ENCODE measurements at places on chromosomes 4 and X.

DNA sequence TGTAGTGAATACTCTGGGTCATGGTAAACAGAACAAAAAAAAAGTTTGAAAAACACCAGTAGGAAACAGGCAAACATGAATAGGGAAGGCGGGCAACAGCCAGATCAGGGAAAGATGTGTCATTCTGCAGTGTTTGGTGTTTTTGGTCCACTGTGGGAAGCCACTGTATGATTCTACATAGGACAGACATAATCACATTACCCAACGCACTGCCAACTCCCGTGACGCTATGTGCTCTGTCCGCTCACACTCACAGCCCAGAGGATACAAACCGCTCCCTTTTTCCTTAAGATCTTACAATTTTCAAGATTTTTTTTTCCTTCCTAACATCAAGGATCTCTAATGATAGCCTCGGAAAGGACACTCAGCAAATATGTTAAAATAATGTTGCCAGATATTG lies 59.3 kb downstream of the HADH start:
- no peak overlapping the region for H3K4me3 ChIP-seq
- H3K36me3 ChIP-seq = no peaks in the 10 kb centered on the region
- H3K27ac ChIP-seq = no peak overlapping the region
- no peaks in the 10 kb centered on the region for H3K4me1 ChIP-seq
- DNase-seq = no peak

DNA sequence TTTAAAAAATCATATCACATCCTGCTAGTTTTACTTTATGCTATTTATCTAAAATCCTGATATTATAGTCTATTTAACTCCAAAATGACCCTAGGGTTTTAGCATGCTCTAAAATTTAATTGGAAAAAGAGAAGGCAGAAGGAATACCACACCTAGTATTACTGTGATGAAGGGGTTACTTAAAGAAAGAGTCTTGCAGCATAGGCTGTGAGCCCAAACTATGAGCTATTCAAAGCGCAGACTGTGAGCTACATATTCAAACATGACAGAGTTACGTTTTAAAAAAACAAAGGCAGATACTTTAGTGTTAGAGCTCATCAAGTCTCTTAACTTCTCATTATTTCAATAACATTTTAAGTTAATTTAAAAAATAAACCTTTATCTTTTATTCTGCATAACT lies 247.7 kb upstream of the ETNPPL start:
- DNase-seq = no peak
- no peak overlapping the region for H3K4me3 ChIP-seq
- no peaks in the 10 kb centered on the region for H3K36me3 ChIP-seq
- no peaks in the 10 kb centered on the region for H3K27me3 ChIP-seq

- no peak for DNase-seq
- no peaks in the 10 kb centered on the region for H3K36me3 ChIP-seq
- H3K27me3 ChIP-seq = no peaks in the 10 kb centered on the region
- H3K27ac ChIP-seq = no peak overlapping the region
- no peak overlapping the region for H3K4me3 ChIP-seq
- H3K4me1 ChIP-seq = no peaks in the 10 kb centered on the region
Observed at GRCh38 chr4:185787926-185788679, 23.9 kb downstream of the SORBS2 start.

GRCh38 chr4:180794333-180794732 lies 1448.9 kb upstream of the TENM3 start:
- H3K4me3 ChIP-seq = no peak overlapping the region
- no peaks in the 10 kb centered on the region for H3K4me1 ChIP-seq

DNA sequence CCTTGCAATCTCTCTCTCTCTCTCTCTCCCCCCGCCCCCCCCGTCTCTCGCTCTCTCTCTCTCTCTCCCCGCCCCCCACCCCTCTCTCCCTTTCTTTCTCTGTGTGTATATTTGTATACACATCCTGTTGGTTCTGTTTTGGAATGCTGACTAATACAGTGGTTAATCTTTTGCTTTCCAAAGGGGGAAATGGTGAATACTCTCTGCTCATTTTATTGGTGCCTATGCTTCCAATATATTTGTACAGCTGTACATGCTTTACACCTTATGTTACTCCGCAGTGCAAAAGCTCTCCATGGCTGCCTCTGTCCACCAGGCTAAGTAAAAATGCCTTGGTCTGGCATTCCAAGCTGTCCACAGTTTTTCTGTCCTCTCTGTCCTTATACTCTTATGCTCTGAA lies 158.8 kb downstream of the RBMX2 start:
- no peaks in the 10 kb centered on the region for H3K4me1 ChIP-seq
- H3K27ac ChIP-seq = no peak overlapping the region
- no peaks in the 10 kb centered on the region for H3K27me3 ChIP-seq
- no peak for DNase-seq

GRCh38 chr4:25321703-25322102 lies 9.1 kb downstream of the ZCCHC4 start:
- H3K27ac ChIP-seq = no peak overlapping the region
- H3K27me3 ChIP-seq = no peaks in the 10 kb centered on the region
- DNase-seq = no peak
- no peaks in the 10 kb centered on the region for H3K36me3 ChIP-seq
- H3K4me3 ChIP-seq = no peak overlapping the region

DNA sequence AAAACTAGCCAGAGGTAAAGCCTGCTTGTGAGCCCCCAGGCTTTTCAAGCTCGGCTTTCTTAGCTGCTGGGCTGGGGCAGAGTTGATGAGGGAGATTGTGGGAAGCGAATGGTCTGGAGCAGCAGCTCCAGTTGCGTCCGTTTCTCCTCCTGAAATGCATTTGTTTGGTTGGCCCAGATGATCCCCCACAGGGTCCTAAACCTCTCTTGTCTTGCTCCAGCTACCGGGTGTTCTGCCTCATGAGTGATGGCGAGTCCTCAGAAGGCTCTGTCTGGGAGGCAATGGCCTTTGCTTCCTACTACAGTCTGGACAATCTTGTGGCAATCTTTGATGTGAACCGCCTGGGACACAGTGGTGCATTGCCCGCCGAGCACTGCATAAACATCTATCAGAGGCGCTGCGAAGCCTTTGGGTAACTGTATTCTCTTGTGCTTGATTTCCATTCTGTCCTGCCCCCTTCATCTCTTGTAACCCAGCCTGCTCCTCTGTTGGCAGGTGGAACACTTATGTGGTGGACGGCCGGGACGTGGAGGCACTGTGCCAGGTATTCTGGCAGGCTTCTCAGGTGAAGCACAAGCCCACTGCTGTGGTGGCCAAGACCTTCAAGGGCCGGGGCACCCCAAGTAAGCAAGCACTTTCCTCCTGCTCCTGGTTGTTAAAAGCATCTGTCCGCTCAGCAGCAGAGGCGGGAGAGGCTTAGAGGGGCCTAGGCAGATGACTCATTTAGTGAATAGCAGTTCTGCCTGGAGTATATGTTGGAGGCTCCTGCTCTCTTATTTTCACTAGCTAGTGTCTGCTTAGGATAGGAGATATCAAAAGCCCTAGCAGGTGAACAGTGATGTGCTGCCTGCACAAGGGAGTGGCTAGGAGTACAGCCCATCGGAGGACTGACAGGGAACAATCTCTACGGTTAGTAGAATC lies 15.3 kb downstream of the TKTL1 start:
- no peak overlapping the region for H3K27ac ChIP-seq
- H3K4me3 ChIP-seq = no peak overlapping the region
- no peaks in the 10 kb centered on the region for H3K27me3 ChIP-seq
- H3K4me1 ChIP-seq = no peaks in the 10 kb centered on the region

DNA sequence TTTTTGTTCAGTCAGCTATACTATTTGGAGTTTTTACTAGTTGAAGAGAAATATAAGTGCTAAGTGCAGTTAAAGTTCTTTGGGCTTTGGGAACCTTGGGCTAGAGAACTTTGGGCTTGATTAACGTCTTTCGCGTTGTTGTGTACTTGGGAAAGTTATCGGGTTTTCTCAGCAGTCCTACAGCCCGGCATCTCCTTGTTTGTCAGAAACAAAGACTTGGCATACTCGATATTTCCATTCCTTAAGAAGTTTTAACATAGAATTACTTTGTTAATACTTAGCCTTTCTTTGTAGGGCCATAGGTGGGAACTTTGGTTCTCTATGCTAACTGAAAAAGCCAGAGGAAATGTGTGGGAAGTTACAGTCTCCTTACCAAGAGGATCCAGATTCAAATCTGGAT lies 28.7 kb downstream of the RAPGEF2 start:
- no peak overlapping the region for H3K27ac ChIP-seq
- no peaks in the 10 kb centered on the region for H3K27me3 ChIP-seq
- DNase-seq = no peak
- H3K4me3 ChIP-seq = no peak overlapping the region
- H3K4me1 ChIP-seq = peaks cover 3% of the 10 kb centered on the region
- no peaks in the 10 kb centered on the region for H3K36me3 ChIP-seq

DNA sequence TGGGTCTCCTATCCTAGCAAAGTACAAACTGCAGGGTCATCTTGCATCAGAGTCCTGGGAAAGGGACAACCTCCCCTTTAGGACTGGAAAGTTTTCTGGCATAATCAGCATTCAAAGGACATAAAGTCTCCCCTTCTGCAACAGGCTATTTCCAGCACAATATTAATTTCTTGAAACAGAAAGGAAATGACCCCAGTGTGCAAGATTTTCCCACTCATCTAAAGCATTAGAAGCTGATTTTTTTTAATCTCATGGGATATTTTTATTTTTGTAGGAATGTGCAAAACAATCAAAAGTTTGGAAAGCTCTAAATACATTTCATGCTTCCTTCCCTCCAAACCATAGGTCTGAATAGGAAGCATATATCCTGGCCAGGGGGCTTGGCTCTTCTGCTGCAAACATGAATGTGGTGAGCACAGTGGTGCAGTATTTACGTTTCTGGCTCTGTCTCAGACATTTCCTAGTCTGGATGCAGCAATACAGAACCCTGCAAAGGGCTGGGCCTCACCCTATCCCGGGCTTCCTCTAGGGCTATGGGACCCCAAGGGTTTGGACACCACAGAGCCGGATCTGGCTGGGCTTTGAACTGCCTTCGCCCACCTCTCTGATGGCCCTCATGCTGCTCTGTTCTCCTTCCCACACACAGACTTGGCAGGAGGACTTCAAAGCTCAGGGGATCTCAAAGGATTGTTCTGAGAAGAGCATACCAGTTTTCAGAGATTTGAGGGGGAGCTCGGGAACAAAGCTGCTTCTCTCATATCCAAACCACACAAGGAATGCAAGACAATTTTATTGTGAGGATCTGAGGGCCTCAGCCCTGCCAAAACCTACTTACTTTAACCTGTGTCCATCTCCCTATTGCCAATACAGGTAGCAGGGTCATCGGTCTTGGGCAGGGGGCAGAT lies 64.9 kb downstream of the POLR2B start:
- H3K27ac ChIP-seq = peak overlapping the region; percentile 82
- H3K36me3 ChIP-seq = no peaks in the 10 kb centered on the region
- no peak overlapping the region for H3K4me3 ChIP-seq
- H3K27me3 ChIP-seq = no peaks in the 10 kb centered on the region
- DNase-seq = no peak

DNA sequence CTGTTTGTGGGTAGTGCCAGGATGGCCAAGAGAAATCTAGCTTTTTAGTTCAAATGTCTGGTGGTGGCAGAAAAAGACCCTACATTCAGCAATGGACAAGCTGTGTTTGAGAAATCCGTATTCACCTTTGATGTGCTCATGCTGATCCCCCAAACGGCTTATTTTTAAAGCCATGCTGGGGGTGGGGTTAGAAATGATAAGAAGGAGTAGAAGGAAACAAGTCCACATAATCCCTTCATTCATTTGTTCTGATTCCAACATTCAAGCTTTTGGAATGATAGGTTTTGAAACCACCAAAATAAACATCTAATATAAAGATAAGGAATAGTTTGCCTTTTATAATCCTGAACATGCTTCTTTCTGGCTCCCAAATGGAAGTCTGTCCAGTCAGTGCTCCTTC lies 92.0 kb upstream of the DKK2 start:
- no peak for DNase-seq
- H3K4me1 ChIP-seq = no peaks in the 10 kb centered on the region
- no peaks in the 10 kb centered on the region for H3K27me3 ChIP-seq
